ENCODE measurements at places on chromosomes 1 and 21. TPM values are rescaled to one million over a fixed set of nuclear protein-coding genes. Genes with fewer than 3 reads are reported as not detected.
A peak's percentile ranks its signal among the peaks of the same experiment; 100 is the strongest.

GRCh38 chr21:38075833-38076587 is 159.8 kb upstream of the KCNJ6 start:
- no peak for DNase-seq

GRCh38 chr1:154747740-154748404 is 122.2 kb downstream of the KCNN3 start:
- DNase-seq: peak; percentile 45

GRCh38 chr1:228374711-228375577 is 31.7 kb downstream of the TRIM11 start:
- peak; percentile 85 for DNase-seq

DNA sequence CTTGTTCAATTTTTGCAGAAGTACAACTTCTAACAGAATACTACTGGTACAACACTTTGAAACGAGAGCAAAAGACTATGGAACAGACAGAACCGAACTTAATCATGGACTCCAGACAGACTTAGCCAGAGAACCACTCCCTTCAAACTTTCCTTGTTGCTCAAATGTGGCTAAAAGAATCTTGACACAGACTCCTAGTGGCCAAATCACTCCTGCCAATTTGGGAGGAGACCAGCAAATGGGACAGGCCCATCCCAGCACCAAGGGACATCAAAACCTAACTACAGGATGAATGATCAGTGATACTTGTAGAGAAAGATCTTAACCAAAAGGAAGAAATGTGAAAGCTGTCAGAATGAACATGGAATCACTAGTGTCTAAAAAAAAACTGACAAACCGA is 154.0 kb downstream of the MATN1 start:
- DNase-seq: no peak

GRCh38 chr1:168686666-168687065 is 42.3 kb downstream of the DPT start:
- DNase-seq: no peak

DNA sequence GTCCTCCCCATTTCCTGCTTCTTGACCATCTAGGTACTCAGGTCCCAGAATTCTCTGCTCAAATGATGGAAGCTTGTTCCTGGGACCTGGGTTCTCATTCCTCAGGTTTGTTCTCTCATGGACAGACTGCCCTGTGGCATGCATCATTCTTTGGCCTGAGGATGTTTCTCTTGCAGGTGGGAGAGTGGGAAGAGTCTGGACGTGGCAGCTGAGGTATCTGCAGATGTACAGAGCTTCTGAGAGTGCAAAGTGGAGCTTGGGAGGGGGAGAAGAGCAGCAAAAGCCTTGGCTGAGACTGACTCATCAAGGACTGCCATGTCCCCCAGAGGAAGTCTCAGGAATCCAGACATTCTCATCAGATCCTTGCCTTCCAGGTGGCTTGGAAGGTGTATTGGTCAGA is 63.1 kb downstream of the HSPA13 start:
- no peak for DNase-seq

DNA sequence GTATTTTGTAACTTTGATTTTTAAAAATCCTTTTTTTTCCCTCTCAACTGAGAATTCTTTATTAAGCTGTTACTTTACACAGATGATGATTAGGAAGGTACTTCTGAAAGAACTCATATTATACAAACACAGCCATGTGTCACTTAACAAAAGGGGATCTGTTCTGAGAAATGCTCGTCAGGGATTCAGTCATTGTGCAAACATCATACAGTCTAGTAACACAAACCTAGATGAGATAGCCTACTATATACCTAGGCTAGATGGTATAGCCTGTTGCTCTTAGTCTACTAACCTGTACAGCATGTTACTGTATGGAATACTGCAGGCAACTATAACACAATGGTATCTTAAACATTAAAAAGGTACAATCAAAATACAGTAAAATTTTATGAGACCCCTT is 24.9 kb downstream of the AHCTF1 start:
- no peak for DNase-seq

- no peak for DNase-seq
Measured at GRCh38 chr1:214066190-214066589, 78.4 kb downstream of the PROX1 start.

- no peak for DNase-seq
Measured at GRCh38 chr1:216807696-216808095, 84.5 kb upstream of the ESRRG start.

CCDC30 gene
- 8.4 TPM for total RNA-seq

AMPD1 gene
- total RNA-seq: not detected

LYPD8 gene
- not detected for total RNA-seq
